ENCODE measurements at places on chromosomes 12 and 14.

GRCh38 chr12:97960741-97961608, 498.4 kb downstream of the RMST start:
- no peak for DNase-seq

- DNase-seq = no peak
Observed at GRCh38 chr14:63214417-63215196, 10.4 kb downstream of the RHOJ start.

DNA sequence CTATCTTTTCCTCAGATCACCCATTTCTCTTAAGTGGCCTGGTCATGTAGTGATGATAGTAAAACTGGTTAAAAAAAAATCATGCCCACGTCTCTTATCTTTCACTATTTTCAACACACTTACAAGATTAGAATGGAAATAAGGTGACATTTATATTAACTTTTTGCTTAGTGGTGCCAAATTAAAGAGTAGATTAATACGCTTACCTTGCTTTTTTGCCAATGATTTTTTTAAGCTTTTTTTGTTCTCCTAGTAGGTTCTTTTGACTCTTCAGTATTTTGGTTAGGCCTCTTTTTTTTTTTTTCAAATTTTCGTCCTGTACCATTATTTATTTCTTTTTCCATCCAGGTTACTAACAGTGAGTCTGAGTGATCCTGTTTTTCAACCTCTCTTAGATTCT, 147.9 kb downstream of the PTCSC3 start:
- DNase-seq = no peak

GRCh38 chr14:59961518-59962062, 41.6 kb downstream of the LRRC9 start:
- DNase-seq = no peak

- peak; percentile 51 for DNase-seq
Observed at GRCh38 chr12:80195074-80195726, 95.9 kb downstream of the OTOGL start.

DNA sequence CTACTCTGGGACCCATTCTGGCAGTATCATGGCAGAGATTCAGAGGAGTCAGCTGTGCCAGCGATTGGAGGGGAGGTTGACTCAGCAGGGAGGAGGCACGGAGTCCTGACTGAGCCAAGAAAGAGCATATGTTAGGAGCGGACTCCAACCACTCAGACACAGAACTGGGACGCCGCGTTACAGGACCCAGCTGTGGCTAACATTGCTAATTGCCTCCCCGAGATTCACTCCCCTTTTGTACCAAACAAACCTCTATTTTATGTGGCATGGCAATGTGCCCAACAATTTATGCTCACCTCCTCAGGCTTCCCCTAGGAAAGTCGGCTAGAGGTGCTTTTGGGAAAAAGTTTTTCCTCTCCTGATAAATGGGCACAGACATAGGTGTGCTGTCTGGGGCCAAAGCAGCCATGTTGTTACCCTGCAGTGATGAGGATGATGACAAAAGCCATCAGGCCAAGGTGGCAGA, 15.2 kb upstream of the CLIP1 start:
- peak; percentile 56 for DNase-seq

DNA sequence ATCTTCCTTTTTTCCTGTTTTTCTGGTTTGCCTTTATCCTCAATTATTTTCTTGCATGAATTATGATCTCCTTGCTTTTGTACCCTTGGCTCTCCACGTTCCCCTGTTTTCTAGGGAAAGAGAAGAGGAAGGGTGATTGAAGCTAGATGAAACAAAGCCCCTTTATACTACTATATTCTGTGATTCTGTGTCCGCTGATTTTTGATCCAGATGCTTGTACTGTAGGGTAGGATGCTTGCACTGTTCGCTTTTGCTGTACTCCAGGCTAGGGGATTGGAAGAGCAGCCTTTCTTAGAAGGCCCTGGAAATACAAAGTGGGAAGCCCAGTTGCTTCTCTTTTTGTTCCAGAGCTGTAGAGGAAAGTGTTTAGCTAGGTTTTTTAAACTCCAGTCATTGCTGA, 35.1 kb upstream of the KLHDC2 start:
- DNase-seq = no peak

DNA sequence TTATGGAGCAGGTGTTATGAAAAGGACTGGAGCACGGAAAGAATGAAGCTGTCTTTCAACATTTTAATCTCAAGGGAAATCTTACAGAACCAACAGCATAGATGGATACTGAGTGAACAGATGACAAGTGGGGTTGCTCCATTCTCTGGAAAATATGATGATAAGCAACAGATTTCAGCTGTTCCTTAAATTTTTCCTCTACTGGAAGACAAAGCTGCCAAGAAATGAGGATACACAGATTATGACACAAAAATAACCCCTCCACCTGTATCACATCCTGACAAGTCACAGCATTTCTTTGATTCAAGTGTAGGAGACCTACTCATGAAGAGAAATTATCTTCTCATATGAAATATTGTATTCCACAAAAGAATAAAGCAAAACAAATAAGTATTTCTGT, 13.0 kb upstream of the TMTC2 start:
- no peak for DNase-seq

GRCh38 chr12:50325890-50326391, 42.6 kb upstream of the LIMA1 start:
- no peak for DNase-seq

DNA sequence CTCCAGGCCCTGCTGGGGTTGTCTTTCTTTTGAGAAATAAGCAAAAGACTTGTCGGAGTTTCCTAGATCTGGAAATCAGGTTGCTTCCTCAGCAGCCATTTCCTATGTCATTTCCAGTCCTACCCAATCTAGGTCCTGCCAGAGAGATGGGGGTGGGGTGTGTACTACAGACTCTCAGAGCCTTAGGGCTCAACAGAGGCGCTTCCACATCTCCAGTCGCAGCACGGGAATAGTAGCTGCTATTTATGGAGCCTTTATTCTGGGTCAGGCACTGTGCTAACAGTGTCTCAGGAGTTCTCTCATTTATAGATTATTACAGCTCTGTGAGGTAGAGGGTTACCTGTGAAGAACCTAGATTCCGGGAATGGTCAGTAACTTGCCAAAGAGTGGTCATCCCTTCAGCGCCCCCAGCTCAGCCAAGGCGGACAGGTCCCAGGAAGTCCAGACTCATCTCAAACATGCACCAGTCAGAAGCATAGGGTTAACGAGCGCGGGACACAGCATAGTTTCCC, 21.9 kb downstream of the DHRS2 start:
- no peak for DNase-seq

GRCh38 chr14:62053188-62053587, 291.0 kb downstream of the SNAPC1 start:
- no peak for DNase-seq

GRCh38 chr12:65209655-65210043, 40.3 kb downstream of the LEMD3 start:
- no peak for DNase-seq

DNA sequence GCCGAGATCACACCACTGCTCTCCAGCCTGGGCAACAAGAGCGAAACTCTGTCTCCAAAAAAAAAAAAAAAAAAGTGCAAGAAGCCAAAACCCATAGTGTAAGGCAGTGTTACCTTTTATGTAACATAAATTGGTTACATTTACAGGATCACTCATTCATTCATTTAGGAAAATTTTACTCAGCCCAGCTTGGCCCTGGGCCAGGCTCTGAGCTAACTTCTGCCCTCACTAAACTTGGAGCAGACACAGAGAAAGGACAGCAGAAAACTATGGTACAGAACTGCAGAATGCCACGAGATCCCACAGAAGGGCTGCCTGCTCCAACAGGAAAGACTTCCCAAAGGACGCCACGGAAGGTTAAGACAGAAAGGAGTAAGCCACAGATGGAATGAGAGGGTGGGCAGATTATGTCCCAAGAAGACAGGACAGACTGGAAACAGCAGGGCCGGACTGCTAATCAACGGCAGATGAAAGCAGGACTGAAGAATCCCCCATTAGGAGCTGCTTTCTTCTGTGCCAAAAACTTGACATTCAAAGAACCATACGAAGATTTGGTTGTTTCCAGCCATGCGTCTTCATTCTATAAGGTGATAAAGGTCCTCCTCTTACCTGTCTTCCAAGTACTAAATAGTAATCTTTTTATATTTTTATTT, 18.9 kb downstream of the PPP1R13B start:
- peak; percentile 49 for DNase-seq

DNA sequence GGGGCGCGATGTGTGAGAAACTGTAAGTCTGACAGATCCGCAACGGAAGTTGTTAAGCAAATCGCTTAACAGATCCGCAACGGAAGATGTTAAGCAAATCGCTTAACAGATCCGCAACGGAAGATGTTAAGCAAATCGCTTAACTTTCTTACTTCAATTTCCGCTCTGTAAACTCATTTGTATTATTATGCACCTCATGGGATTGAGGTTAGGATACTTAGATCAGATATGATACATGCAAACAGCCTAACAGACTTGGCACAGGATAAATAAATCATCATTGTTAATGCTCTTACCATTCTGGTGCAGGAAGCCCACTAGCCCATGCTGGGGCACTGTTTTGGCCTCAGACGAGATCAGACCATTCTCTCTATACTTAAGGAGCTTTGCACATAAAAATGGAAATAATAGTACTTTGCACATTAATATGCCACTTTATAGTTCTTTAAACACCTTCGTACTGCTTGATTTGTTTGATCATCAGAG, 399 bp downstream of the NCAPD2 start:
- DNase-seq = no peak

DNA sequence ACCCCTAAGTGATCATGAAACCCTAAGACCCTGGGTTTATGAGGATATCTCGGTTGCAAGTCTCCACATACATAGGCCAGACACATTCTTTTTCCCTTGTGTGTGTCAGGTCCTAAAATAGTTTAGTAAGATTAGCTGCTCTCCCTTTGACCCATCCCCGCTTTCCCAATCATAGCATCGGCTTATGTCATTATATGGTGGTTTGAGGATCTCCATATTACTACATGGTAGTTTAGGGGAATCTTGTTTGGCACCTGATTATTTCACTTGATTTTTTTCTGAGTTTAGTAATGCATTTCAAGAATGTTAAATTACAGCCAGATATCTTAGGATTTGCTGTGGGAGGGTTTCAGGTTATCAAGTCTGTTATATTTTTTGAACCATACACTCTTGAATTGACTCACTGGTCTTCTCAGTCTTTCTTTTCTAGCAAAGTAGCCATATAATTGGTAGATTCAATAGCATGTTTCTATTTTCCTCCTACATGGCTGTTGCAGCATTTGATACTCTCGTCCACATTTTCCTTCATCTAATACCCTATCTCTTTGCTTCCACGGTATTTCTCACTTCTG, 68.3 kb upstream of the TRHDE start:
- no peak for DNase-seq

DNA sequence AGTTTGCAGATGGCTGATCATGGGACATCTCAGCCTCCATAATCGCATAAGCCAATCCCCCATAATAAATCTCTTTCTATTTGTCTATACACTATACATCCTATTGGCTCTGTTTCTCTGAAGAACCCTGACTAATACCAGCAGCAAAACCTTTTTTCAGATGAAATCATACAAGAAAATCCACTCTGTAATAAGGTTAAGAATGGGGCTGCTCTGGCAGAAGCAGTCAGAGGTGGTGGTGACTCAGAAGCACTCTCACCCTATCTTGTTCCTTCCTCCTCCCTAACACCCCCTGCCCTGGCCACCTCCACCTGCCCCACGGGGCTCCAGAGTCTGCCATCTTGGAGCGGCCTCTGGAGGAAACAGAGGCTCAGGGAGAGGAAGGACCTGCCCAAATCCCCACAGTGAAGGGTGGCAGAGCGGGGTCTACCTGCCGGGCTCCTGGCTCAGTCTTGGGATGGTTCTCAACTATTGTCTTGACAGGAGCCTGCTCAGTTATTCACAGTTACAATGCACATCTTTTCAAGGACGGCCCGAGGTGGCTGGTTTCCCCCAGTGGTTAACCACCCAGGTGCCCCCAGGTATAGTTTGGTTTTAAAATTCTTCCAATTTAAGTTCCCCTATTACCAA, 109.3 kb upstream of the EVL start:
- DNase-seq = no peak
